ENCODE measurements at places on chromosomes 12 and 14. TPM values are rescaled to one million over a fixed set of nuclear protein-coding genes. Genes with fewer than 3 reads are reported as not detected.
A peak's percentile ranks its signal among the peaks of the same experiment; 100 is the strongest.

The TPPP2 gene
- total RNA-seq = not detected

The CIROP gene
- not detected for total RNA-seq

The KRT85 gene
- not detected for total RNA-seq

The POTEM gene
- not detected for total RNA-seq

DNA sequence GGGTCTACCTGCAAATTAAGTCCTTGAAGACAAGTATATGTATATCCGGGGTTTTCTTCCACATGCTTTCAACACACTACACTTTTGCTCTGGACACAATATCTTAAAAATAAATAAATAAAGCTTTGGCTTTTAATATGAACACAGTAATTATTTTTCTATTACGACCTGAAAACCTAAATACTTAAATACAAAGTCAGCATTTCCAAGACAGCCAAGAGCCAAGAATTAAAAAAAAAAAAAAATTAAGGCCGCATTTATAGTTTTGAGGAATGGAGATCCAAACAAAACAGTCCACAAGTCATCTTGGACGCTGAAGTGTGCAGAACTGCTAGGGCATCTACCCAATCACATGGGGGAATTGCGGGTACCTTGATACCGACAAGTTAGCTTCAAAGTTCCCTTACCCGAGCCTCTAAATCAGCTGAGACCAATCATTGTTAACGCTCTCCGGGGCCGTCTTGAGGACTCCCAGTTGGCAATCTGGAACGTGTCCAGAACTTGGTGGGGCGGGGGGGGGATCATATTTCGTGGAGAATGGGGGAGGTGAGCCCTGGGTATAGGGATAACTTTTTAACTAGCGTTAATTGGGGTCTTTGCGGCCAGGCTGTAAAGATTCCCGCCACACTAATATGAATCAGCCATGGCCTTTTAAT lies 731 bp upstream of the PCNX4 start:
- DNase-seq = peak; percentile 34

GRCh38 chr14:85122690-85123089 lies 407.3 kb upstream of the FLRT2 start:
- DNase-seq = no peak

GRCh38 chr14:25607192-25607591 lies 557.2 kb upstream of the STXBP6 start:
- DNase-seq = no peak

DNA sequence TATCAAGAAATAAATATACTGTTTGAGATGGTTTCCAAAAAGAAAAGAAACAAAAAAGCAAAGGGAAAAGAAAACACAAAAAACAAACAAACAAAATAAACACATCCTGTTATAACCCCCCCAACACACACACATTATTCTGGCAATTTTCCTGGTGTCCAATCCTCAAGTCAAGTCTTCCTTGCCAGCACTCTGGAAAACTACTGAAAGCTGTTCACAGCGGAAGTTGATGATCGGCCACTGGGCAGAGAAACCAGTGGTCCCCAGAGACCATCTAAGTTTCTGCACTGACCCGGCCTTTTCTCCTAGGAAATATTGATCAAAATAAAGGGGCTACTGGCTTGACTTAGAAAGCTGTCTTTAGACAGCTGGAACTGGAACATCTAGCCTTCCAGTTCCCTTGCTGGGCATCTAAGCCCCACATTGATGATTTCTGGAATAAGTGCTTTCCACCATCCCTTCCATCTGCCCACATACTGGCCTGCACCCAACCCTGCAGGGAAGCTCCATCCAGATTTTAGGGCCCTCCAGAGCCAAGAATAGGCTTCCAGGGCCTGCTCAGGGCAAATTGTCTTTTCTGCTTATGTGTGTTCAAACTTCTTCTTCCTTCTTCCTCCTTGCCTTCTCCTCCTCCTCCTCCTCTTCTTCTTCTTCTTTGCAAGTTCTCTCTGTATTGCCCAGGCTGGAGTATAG lies 11.6 kb upstream of the PPP1CC start:
- no peak for DNase-seq

DNA sequence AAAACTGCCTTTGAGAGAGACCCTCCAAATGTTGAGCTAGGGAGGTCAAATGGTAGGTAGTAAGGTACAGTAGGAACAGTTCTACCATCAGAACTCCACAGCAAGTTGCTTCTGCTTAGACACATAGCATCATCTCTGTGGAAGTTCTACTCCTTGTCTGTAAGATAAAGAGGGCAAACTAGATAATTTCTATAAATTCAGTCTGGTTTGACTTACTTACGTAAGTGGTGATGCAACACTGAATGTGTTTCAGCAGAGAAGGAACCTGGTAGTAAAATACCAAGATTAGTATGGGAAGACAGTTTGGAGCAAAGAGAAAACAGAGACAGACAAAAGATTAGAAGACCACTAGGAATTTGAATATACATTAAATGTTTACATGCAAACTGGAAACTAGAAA lies 42.0 kb downstream of the KITLG start:
- no peak for DNase-seq

- no peak for DNase-seq
Measured at GRCh38 chr12:110254971-110255540, 26.0 kb upstream of the ATP2A2 start.

DNA sequence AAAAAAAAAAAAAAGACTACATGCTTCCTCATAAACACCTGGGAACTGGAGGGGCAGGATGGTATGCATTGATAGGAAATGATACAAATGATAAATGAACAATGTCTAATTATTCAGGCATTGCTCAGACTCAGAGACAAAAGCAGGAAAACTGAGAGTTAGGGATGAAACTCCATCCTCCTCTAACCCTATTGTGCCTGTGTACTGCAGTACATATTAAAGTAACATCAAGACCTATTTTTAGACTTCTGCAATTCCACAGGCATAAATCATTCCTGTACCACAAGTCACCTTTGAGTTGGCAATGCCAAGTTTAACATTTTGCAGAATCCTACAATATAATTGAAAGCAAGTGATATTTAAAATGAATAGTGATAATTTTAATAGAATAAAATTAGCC lies 156.5 kb upstream of the USP15 start:
- no peak for DNase-seq

GRCh38 chr12:25771041-25771440 lies 187.4 kb upstream of the RASSF8 start:
- DNase-seq = no peak

- no peak for DNase-seq
Measured at GRCh38 chr12:94670075-94670474, 19.7 kb upstream of the TMCC3 start.

DNA sequence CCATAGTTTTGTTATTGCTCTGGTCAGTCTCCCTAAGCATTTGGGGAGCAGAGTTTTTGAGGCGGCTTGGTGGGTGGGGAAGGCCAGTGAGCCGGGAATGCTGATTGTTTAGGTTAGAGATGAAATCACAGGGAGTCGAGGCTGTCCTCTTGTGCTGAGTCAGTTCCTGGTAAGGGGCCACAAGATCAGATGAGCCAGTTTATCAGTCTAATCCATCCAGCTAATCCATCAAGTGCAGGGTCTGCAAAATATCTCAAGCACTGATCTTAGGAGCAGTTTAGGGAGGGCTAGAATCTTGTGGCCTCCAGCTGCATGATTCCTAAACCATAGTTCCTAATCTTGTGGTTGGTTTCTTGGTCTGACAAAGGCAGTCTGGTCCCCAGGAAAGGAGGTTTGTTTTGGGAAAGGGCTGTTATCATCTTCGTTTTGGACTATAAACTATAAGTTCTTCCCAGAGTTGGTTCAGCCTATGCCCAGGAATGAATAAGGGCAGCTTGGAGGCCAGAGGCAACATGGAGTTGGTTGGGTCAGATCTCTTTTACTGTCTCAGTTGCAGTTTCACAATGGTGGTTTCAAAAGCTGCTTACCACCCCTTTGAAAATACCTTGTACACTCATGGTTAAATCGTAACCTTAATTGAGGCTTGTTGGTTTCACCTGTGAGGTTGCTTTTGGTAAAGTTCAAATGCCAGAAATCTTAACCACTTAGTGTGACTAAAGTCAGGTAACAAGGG lies 33.6 kb upstream of the HIGD1C start:
- DNase-seq = no peak

- DNase-seq = no peak
Measured at GRCh38 chr12:12095021-12095420, 24.3 kb downstream of the BCL2L14 start.

DNA sequence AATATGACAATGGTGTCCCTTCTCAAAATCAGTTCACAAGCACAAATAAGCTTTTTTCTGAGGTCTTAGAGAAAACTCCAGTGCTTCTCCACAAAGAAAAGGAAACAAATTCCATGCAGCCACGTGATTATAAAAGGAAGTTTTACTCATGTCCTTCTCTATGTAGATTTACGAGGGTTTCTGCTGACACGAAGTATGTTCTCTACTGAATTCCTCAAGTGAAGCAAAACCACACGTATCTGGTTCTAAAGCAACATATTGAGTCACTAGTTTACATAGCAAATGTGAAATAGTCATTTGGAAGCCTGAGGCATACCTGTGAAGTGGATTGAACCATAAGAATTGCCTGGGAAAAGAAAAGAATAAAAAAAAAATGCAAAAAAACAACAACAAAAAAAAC lies 31.9 kb downstream of the BMP4 start:
- DNase-seq = no peak

DNA sequence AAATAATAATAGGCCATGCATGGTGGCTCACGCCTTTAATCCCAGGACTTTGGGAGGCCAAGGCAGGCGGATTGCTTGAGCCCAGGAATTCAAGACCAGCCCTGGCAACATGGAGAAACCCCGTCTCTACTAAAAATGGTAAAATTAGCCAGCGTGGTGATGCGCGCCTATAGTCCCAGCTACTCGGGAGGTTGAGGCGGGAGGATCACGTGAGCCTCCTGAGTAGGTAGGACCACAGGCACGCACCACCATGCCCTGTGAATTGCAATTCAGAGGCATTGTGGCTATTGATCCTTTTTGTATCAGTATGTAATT lies 2.3 kb downstream of the ARHGDIB start:
- peak; percentile 64 for DNase-seq

All from activated CD8-positive, alpha-beta T cell treated with anti-CD3 and anti-CD28 coated beads for 36 hours (primary cell).